ENCODE measurements at places on chromosomes 6 and 20.
A peak's percentile ranks its signal among the peaks of the same experiment; 100 is the strongest.

- no peak for DNase-seq
These were observed 52.0 kb downstream of the MAP3K5 start for GRCh38 chr6:136740050-136740974.

DNA sequence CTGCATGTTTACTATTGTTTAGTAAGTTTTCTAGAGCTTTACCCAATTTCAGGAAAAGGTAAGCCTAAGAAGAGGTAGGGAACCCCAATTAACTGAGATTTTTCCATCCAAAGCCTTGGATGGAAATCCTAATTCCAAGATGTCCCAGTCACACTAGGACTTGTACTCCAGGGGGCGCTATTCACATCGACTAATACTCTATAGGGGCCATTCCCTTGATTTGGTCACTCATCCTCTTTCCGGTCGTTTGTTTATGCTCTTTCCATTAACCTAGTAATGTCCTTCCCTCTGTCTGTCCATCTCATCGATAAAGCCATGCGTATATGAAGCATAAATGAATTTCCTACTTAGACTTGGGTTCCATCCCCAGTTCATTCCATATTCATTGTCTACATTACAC, 80.8 kb upstream of the FUCA2 start:
- DNase-seq: no peak

- DNase-seq: no peak
These were observed 328.4 kb upstream of the CNR1 start for GRCh38 chr6:88494401-88495140.

GRCh38 chr20:39112178-39112743, 150.1 kb downstream of the DHX35 start:
- no peak for DNase-seq

GRCh38 chr6:165321555-165322145, 12.2 kb upstream of the C6orf118 start:
- DNase-seq: no peak

DNA sequence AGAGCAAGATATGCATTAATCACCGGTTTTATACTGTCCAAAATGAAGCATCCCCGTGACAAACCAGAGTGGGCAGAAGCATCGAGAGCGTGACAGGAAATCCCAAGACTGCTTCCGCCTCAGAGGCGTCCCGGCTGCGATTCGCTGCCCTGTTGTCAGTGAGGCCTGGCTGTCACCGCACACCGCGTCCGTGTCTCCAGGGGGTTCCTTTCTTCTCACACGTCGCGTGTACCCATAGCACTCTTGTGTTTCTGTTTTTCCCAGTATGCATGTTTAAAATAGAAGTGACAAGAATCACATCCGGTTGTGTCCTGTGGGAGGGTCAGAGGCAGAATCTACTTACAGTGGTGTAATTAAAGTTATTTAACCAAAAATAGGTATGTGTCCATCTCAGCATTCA, 8.3 kb upstream of the ADRM1 start:
- DNase-seq: no peak

DNA sequence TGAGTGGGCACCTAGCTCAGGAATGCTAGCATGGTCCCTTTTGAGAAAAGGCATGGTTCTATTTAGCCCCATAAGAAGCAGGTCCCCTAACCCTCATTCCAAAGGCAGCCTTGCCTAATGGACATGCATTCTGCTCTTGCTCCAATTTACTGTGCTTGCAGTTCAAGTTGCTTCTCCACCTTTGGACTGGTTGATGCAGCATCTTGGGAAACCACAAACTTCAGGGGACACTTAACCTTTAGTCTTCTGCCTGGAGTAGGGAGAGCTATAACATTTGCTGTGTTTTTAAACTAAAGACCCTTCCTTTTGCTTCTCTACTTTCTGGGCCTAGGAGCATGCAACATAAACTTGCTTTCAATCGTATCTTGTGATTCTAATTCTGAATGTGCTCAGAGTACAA, 5.1 kb upstream of the PHF3 start:
- DNase-seq: no peak

- no peak for DNase-seq
These were observed 25.8 kb downstream of the ROS1 start for GRCh38 chr6:117399924-117400323.

- DNase-seq: no peak
These were observed 30.1 kb downstream of the TMEM74B start for GRCh38 chr20:1154691-1155090.

GRCh38 chr20:34536798-34537394, 20.7 kb downstream of the DYNLRB1 start:
- peak; percentile 42 for DNase-seq

DNA sequence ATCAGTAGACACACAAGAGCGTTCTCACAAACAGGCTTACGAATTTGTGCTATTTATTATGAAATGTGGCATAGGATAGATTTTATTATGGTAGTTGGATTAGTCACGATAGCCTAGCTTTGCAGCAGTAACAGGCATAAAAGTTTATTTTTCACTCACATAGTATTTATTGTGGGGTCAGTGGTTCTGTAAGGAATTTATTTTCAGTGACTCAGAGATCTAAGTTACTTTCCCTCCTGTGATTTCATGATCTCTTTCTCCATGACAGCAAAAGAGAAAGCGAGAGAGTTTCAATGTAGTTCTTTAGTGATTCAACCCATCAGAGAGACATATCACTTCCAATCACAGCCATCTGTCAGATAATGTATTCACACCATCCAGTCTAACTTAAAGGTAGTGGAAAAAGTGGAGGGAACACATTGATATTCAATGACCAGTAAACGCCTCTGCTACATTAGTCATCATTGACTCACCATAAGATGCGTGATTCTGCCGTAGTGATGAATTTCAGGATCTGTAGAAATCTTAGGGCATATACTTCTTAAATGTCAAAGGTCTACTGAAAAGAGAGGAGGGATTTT, 605.5 kb downstream of the HDGFL1 start:
- no peak for DNase-seq

DNA sequence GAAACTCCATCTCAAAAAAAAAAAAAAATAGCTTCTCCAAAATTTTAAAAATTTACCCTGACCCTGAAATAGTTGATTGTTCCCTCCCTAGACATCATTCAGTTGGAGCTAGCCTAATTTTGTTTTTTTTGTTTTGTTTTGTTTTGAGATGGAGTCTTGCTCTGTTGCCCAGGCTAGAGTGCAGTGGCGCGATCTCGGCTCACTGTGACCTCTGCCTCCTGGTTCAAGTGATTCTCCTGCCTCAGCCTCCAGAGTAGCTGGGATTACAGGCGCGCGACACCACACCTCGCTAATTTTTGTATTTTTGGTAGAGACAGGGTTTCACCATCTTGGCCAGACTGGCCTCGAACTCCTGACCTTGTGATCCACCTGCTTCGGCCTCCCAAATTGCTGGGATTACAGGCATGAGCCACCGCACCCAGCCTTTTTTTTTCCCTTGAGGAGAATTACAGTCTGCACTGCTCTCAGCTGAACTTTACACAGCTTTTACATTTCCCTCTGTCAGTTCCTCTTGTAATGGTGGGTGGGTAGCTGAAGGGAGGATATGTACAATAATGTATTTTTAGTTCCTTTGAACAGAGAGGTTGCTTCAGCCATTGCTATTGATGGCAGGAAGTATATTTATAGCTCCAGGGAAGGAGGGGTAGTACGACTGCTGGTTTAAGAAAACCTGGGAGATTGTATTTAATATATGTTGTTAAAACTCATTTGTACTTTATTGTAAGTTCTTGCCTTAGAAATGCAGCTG, 27.7 kb downstream of the PTPRA start:
- DNase-seq: no peak

GRCh38 chr20:18596270-18596669, 8.4 kb downstream of the DTD1 start:
- DNase-seq: no peak

- no peak for DNase-seq
These were observed 247.6 kb downstream of the MYLK4 start for GRCh38 chr6:2502998-2503674.

DNA sequence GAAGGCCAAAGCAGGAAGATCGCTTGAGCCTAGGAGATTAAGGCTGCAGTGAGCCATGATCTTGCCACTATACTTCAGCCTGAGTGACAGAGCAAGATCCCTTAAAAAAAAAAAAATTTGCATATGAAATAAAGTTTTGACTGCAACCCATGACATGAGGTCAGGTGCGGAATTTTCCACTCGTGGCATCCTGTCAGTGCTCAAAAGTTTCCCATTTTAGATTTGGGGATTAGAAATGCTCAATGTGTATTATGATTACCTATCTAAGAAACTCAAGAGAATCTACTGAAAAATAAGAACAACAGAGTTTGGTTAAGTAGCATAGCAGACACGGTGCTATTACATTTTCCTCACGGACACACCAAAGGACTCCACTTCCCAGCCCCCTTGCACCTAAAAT, 11.7 kb downstream of the SLC23A2 start:
- no peak for DNase-seq

DNA sequence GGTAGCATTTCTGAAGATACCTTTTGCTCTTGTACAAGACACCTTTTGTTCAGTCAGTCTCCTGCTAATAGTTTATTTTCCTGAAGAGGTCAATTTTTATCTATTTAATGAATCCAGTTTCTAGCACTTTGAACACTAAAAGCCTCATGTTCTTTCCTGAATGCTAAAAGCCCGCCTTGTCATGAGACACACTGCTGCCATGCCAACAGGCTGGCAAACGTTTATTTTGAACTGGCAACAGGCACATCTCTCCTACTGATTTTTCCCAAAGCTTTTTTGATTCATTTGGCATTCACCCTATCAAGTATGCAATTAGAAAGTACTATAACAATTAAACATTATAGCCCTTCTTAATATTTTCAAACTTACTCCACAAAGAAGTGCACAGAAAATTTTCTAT, 421.2 kb upstream of the EYS start:
- DNase-seq: no peak

GRCh38 chr20:32159766-32160221, 47.7 kb downstream of the PLAGL2 start:
- DNase-seq: no peak

DNA sequence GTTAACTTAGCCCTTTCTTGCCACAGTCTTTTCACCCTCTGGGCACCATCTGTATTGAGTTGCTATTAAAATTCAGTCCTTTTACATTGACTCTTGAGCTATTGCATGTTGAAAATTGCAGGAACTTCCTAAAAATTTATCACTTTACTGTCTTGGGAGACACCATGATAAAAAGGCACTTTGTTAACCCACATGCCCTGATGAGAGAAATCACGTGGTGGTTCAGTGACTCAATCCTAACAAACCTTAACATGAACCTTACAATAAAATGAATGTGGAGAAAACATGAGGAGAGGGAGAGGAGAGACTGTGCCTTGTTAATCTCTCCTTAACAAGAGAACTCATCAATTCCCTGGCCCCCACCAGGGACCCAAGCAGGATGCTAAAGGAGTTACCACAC, 30.8 kb downstream of the GSTA4 start:
- no peak for DNase-seq

- no peak for DNase-seq
These were observed 116.6 kb downstream of the MRPL14 start for GRCh38 chr6:44010411-44011349.

- no peak for DNase-seq
These were observed 1053.4 kb upstream of the CITED2 start for GRCh38 chr6:140427842-140428241.

DNA sequence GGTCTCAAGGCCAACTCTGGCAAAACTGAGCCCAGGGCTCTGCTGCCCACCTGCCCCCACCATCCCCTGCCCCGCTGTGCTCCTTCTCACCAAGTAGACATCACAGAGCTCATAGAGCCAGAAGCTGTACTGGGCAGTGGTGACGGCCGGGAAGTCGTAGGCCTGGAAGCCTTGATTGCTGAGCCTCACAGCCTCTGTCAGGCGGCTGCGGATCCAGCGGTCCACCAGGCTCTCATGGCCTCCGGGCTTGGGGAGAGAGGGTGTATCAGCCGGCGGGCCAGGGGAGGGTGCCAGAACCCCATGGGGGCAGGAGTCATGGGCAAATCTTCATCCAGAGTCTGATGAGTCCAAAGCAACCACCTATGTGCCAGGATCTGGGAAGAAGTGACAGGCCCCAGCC, 2.8 kb upstream of the VWA7 start:
- DNase-seq: no peak

DNA sequence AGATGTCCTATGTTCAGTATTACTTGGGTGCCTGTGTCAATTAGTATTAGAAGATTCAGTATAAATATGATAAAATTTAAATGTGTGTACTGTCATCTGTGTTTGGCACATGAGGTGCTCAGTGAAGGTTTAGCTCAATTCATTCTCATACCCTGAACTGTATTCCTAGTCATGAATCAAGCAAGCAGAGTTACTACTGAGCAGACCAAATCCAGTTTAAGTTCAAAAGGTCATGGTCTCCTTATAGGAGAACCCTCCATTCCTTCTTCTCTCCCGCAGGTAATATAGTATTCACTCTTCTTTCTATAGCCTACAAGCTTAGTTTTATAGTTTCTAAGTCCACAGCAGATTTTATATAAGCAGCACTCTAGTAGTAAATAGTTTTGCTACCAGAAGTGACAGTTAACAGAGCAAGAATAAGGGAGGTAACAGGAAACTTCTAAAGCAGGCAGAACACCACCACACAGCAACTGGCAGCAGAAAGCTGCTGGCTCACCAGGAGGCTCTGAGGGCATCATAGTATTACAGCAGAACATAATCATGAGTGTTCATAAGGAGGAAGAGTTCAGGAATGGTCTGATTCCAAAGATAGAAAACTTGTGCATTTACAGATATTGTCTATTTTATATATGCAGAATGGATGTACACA, 133.2 kb downstream of the SLC16A10 start:
- no peak for DNase-seq

GRCh38 chr20:38804221-38804620, 1.3 kb upstream of the PPP1R16B start:
- DNase-seq: no peak

DNA sequence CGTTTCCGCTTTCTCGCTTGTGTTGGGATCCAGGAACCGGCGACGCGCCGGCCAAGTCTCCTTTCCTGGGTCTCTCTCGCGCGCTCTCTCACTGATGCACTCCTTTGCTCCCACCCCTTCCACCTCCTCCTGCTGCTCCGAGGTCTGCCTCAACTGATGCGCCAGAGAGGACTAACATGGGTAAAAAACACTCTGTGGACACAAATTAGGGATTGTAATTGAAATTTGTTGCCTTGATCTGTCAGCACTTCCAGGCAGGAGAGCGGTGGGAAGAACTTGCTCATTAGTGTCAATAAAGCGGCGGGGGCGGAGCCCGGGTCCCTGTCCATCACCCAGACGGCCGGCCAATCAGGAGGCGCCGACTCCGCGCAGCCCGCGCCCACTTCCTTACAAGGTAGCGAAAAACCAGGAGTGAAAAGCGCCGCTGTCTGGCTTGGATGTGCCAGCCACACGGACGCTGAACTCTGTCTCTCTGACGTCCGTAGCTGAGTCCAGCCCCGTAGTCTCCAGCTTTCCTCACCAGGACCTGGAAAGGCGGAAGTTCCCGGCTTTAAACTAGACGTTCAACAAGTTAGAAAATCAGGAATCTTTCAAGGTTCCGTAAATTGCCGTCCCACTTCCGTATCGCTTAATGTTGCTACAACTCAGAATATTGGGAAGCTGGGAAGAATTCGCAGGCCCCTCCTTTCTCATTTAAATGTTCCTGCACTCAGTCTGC, at the start of gene TBX18:
TSS of gene TBX18 (minus strand) at position 267 of the 718 bp plus-strand sequence. CDS start 417 bp downstream, outside the sequence.
- no peak for DNase-seq

All from stimulated activated CD4-positive, alpha-beta T cell treated with anti-CD3 and anti-CD28 coated beads, Interleukin-1b, Interleukin-23, amount 100 ng/mL, for 4 hours (primary cell).